ENCODE measurements at places on chromosomes 4 and X.
A peak's percentile ranks its signal among the peaks of the same experiment; 100 is the strongest.

DNA sequence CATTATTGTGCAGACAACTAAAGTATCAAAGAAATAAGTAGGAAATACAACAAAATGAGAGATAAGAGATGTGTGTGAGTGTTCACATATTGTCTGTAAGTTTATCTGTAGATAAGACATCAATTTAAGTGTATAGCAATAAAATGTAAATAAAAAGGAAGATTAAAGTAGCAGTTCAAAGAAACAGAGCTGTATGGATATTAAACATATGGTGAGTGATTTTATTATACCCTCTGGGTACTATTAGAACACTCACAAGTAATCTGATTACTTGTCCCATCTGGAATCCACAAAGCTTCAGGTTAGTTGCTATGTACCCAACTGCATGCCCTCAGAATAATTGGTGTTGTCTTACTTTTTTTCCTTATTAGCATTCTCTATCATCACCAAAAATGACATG lies 747.9 kb upstream of the ADGRL3 start:
- DNase-seq: no peak

GRCh38 chr4:76203541-76203940 lies 10.1 kb downstream of the SCARB2 start:
- DNase-seq: no peak

- DNase-seq: no peak
These were observed 15.6 kb downstream of the ENOX2 start for GRCh38 chrX:130887376-130887775.

- no peak for DNase-seq
These were observed 72.1 kb downstream of the HTRA3 start for GRCh38 chr4:8341691-8342090.

GRCh38 chr4:99362768-99363167 lies 10.2 kb upstream of the ADH1C start:
- DNase-seq: no peak

GRCh38 chr4:44425614-44426208 lies 22.9 kb downstream of the KCTD8 start:
- DNase-seq: peak; percentile 1

DNA sequence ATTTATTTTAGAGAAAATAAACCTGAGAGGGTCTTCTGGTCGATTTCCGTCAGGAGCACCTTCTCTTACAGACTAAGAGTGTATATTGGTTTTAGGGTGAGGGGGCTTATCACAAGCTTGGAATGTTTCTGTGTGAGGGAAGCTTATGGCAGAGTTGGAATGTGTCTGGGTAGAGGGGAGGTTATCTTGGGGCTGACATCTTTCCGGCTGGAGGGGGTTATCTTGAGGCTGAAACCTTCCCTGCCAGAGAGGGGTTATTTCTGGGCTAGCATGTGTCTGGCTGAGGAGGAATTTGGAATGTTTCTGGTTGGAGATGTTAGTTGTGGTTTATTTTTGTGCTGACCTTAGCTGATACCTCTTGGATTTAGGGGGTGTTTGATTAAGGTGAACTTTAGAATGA lies 1312.1 kb downstream of the ADGRL3 start:
- no peak for DNase-seq

DNA sequence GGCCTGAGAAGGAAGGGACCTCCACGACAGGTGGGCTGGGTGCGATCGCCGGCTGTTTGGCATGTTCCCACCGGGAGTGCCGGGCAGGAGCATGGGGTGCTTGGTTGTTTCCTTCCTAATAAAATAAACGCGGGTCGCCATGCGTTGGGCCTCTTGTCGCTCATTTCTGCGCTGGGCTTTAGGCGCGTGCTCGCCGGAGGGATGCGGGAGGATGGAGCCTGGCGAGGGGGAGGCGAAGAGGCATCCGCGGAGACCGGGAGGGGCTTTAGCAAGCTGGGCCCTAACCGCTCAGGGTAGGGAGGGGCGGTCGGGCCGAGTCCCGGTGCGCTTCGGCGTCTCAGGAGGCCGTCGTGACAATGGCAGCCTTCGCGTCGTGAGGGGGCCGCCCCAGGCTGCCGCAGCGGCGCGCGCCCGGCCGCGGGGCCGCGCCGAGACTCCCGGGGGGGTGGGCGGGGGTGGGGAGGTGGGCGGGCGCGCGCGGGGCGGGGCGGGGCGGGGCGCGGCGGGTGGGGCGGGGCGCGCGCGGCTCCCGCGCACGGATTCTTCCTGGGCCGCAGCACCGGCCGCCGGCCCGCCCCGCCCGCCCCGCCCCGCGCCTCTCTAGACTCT lies 476 bp upstream of the GDI1 start:
- peak; percentile 19 for DNase-seq

GRCh38 chr4:38523054-38523453 lies 140.9 kb upstream of the KLF3 start:
- no peak for DNase-seq

GRCh38 chrX:12867685-12868084 lies 813 bp downstream of the TLR7 start:
- DNase-seq: no peak

GRCh38 chr4:122890147-122890795 lies 32.1 kb downstream of the NUDT6 start:
- peak; percentile 94 for DNase-seq

DNA sequence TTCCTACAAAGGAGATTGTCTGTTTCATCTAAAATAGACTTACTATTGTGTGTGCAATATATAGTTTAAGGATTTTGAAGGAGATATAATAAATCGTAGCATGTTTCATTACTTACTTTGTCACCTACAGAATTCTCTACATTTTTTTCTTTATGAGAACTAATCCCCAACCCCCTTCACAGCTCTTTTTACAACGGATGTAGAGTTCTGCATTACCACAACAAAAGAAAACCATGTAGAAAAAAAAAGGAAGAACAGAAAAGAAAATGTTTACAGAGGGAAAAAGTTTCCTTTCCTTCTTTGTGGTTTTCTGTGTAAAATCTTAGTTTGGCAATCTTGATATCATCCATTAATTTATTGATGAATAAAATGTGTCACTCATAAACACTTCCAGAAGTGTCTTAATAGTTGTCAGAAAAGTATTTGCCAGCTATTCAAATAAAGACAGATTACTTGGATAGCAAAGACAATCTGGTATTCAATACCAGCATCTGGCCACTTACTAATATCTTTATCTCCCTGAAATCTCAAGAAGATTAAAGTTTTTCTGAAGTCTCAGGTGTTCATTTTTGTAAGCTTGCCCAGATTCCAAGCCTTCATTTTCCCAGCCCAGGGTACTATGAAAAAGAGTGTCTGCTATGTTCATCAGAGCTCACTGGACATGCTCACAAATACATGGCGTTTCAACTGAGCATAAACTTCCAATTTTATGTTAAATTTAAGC lies 806.8 kb downstream of the PCDH19 start:
- DNase-seq: no peak

GRCh38 chr4:67542076-67542475 lies 3.2 kb downstream of the CENPC start:
- DNase-seq: no peak

DNA sequence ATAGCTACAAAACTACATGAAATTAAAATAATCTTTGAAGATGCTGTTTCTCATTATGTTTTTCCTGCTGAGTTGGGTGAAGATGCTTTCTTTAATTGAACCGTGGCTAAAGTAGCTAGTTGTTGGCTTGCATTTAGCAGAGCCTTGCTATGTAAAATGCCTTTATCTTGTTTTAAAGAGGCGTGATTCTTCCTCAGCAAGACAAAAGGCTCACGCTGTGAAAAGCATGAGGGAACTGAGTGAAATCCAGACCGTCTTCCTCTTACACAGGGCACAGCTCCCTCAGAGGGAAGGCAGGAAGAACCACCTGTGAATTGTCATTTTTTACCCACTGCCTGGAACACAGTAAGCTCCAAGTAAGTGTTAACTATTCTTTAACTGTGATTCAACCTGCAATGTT lies 39.0 kb upstream of the ZNF518B start:
- no peak for DNase-seq

DNA sequence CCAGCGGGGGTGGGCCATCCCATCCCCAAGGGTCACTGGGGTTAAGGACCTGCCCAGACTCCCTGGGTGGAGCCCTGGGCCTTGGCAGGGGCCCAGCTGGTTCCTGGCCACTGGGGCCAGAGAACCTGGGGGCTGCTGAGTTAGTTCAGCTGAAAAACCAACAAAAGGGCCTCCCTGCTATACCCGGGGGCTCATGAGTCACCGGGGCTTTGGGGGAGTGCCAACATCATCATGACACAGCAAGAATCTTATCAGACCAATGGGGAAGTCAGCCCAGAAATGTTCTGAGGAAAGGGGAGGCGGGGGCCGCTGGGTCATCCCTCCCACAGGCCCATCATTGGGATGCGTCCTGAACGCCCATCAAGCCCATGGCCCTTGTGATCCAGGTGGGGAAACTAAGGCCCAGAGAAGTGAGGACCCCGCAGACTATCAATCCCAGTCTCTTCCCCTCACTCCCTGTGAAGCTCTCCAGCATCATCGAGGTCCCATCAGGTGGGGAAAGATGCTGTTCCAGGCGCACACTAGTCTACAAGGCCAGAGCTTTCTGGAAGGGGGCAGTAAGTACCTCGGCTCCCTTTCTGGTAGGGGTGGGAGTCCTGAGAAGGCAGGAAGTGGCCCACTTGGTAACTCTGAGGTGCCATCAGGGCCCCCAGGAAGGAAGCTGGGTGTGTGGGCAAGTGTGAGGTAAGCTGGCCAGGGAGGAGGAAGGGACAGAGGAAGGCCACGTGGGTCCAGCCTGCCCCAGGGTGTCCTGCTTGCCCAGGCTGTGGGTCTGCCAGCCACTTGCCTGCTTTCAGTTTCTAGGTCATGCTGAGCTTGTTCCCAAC lies 4.5 kb downstream of the G6PD start:
- DNase-seq: peak; percentile 96

DNA sequence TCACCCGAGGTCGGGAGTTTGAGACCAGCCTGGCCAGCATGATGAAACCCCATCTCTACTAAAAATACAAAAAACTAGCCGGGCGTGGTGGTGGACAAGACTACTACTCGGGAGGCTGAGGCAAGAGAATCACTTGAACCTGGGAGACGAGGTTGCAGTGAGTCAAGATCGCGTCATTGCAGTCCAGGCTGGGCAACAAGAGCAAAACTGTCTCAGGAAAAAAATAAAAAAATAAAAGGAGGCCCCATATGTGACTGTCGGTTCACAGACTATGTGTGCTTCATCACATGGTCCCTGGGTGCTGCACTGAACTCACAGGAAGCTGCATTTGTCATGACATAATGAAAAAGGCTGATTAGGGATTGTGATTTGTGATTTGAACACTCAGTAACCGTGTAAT lies 6.4 kb downstream of the TRIML1 start:
- no peak for DNase-seq

DNA sequence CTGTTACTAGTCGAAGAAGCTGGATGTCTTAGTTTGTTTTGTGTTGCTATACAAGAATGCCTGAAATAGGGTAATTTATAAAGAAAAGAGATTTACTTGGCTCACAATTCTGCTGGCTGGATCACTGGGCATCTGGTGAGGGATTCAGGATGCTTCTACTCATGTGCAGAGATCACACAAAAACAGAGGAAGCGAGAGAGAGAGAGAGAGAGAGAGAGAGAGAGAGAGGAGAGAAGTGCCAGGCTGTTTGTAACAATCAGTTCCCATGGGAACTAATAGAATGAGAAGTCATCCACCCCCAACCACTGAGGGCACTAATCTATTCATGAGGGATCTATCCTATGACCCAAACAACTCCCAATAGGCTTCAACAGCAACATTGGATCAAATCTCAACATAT lies 66.2 kb upstream of the FAM9A start:
- DNase-seq: no peak

DNA sequence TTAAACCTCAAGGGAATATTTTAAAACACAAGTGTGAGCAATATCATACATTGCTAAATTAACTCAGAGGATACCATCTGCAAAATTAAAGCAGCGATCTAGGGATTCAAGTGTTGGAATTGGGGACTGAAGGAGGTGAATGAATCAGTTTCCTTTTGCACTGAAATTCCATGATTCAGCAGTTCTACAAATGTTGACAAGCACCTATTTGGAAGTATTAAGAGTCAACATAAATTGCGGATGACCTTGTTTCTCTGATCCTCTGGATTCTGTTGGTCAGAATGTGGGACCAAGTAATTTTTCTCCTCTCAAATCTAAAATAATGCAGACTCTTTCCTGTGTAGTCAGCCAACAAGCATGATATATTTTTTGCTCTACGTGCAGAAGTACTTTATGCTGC lies 78.8 kb downstream of the LDB2 start:
- no peak for DNase-seq

GRCh38 chr4:41930139-41930831 lies 4.9 kb upstream of the TMEM33 start:
- DNase-seq: no peak

GRCh38 chr4:66691101-66691500 lies 854.2 kb downstream of the CENPC start:
- no peak for DNase-seq

- peak; percentile 59 for DNase-seq
These were observed 180.4 kb downstream of the SLIT2 start for GRCh38 chr4:20432088-20432487.

GRCh38 chr4:79865201-79865597 lies 207.8 kb downstream of the ANTXR2 start:
- DNase-seq: peak; percentile 59

DNA sequence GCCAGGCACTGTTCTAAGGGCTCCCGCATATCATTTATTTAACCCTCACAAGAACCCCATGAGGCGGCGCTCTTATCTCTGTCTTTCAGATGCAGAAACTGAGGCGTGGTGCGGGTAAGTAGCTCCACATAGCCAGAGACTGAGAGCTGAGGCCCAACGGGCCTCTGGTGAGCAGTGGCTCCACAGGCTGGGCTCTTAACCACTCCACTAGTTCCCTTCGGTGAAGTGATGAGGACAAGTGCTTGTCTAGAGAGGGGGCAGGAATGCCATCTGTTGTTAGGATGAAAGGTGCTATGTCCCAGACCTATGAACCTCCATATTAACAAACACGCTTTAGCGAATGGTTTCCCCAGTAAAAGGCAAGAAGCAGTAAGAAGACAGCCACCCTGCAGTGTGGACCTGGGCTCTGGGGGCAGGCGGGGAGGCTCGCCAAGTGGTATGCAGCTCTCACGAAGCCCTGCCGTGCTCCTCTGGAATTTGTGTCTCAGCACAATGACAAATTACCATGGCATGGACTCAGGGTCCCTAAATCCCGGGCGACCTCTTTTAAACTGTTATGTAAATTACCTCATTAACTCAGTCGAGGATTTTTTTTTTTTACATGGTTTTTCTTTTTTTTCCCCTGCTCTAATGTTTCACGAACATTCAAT lies 20.9 kb upstream of the S100G start:
- no peak for DNase-seq

- no peak for DNase-seq
These were observed 10.7 kb upstream of the ADH4 start for GRCh38 chr4:99154658-99155342.

DNA sequence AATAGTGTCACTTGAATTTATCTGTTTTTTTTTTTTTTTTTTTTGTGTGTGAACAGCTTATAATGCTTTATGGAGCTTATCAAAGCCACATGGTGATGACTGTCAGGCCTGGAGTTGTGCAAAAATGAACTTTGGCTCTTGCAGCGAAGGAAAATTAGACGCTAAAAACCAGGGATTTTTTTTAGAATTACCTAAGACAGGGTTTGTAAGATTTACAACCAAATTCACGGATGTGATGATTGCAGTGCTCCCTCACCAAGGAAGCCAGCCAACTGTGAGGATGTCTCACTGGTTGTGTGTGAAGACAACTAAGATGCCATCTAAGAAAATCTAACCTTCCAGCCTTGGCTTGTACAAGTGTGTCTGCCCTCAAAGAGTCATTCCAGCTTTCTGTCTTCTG lies 127.1 kb upstream of the SLC4A4 start:
- DNase-seq: peak; percentile 75

Data from fibroblast of the aortic adventitia (primary cell).